ENCODE measurements at places on chromosomes 3 and 15. TPM values are rescaled to one million over a fixed set of nuclear protein-coding genes. Genes with fewer than 3 reads are reported as not detected.

DNA sequence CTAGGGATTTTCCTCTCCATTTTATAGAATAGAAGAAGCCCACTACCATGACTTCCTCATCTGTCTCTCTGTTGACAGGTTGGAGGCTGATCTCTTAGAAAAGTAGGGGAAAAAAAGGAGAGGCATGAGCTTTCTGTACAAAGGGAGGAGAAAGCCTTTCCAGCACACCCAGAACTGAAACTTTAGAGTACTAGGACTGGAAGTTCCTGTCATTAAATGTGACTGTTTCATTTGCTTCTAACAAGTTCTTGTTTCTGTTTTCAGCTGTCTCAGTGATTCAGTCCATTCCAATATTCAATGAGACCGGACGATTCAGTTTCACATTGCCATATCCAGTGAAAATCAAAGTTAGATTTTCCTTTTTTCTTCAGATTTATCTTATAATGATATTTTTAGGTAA, 39.0 kb downstream of the INTS14 start:
- no peak for DNase-seq

The IREB2 gene
- 103 TPM for total RNA-seq

The GP5 gene
- total RNA-seq = 0.31 TPM

The TRPM1 gene
- not detected for total RNA-seq

DNA sequence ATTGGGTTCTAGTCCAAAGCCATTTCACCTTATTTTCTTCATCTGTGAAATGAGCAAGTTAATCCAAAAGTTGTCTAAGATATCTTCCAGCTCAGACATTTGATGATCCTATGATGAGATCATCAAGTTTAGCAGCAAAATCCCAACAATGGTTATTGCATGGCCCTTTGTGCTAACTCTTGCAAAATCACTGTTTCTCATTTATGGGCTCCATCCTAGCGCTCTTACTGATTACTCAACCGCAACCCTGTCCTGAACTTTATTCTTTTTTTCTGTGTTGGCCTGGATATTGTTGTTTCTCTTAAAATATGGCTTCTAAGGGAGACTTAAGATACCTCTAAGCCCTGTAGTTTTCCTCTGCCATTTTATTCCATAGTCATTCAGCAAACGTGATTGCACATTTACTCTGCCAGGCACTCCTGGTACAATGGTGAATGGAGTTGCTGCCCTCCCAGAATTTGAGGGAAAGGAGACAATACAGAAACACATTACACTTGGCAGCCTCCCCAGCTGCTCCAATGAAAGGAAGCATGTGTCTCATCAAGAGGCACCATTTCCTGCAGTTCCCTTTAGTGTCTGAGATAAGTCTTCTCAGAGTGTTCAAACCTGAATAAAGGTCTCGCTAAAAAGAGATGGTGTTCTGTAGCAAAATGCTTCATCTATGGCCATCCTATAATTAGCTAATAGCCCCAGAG, 4.4 kb downstream of the GXYLT2 start:
- DNase-seq = no peak

DNA sequence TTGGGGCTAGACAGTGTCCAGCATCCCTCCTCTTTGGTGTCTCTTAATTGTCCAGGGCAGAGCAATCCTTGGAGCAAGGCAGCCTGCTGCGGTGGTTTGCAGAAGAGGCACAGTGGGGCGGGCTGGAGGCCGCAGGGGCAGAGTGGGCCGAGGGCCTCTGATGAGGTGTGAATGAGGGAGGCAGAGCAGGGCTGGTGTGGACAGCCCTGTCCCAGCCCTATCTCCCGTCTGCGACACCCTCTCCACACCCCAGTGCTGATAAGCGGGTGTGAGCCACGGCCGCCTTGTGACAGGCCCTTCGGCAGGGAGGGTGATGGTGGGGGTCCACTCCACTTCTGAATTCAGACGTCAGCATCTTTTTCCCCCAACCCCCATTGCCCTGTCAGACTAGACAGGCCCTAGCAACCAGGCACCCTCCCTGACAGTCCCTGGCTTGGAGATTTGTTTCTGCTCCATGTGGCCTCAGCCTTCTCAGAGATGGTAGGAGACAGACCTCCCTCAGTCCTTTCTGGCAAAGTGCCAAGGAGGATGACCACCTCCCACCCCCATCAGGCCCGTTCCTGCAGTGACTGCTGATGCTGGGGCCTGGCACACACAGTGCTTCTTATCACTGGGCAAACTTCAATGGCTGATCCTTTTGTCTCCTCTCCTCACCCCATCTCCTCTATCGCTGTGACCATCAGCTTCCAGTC, 37.3 kb downstream of the EXOG start:
- no peak for DNase-seq

- DNase-seq = no peak
Observed at GRCh38 chr3:46915297-46915822, 37.8 kb downstream of the PTH1R start.

DNA sequence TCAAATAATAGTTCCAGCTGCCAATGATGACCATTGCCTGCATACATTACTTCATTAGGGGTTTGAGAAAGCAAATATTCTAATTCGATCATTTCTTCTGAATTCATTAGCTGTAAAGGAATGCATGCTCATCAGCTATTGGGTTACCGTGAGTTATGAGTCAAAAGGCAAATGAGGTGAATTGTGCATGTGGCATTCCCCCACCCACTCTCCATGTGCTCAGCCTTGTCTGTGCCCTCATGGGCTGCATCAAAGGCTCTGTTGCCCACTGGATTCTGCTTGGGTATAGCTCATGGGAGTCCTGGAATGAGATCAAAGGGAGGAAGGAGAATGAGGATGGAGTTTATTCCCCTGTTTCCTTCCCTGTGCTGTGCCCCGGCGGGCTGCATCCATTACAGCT, 99.3 kb upstream of the CHRNA7 start:
- no peak for DNase-seq

The ISL2 gene
- total RNA-seq = 1.3 TPM

The CSPG4 gene
- total RNA-seq = not detected

- DNase-seq = no peak
Observed at GRCh38 chr3:108146139-108146538, 55.3 kb upstream of the CD47 start.

The CFAP100 gene
- not detected for total RNA-seq

GRCh38 chr3:152835601-152836102, 721 bp downstream of the P2RY1 start:
- DNase-seq = no peak

The EHHADH gene
- total RNA-seq = 1.8 TPM

- DNase-seq = no peak
Observed at GRCh38 chr3:52915294-52915693, 17.9 kb upstream of the STIMATE start.

DNA sequence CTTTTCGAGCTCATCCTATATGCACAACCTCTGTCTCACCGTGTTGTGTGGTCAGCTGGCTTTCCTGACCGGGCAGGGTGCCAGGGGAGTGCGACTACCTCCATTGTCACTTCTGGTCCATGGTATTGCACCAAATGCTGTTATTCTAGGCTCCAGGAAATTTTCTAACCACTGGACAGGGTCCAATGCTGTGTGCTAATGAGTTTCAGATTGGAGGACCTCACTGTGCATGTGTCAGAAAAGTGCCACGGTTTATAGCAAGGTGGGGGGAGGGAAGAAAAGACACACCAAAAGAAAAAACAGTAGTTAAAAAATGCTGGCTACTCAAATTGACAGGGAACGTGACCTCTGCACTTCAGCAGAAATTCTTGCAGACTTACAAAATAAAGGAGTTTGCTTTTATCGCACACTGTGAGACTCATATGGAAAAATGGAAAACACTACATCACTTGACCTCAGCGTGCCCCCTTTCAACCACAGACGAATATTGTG, 480.1 kb downstream of the FOXP1 start:
- DNase-seq = no peak

The MKRN2OS gene
- total RNA-seq = not detected

- no peak for DNase-seq
Observed at GRCh38 chr3:106819440-106819839, 557.8 kb upstream of the CCDC54 start.

DNA sequence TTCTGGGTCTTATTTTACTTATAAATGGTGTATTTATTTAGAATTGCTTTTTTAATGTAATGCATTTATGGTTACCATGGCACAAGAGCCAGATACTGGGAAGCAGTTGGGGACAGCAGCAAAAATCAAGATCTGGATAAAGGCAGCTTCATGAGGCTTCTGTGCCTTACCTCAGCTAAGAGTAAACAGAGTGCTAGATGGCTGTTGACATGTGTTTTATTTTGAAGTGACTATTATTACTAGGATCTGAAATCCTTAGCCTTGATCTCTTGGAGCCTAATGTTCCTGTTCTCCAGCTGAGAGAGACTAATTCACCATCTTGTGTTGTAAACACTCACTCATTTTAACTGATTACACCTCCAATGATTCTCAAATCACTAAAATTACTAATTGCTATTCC, 317.8 kb downstream of the LPP start:
- DNase-seq = no peak

- DNase-seq = no peak
Observed at GRCh38 chr15:80581976-80582375, 113.1 kb upstream of the ABHD17C start.

DNA sequence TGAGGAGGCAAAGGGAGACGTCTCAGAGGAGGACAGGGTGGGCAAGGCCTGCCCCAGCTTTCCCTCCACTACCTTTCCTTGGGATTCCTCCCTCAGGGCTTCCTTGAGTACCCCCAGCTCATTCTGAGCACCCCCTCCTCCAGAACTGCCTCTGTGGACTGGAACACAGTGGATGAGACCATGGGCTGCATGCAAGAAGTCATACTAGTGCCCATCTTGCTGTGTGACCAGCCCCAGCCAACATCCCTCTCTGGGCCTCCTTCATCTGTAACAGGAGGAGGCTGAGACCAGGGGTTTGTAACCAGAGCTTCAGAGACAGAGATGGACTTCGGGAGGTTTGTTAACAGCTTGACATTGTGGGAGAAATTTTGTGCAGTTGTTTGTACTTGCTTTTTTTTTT, 25.6 kb downstream of the FEM1B start:
- DNase-seq = no peak

DNA sequence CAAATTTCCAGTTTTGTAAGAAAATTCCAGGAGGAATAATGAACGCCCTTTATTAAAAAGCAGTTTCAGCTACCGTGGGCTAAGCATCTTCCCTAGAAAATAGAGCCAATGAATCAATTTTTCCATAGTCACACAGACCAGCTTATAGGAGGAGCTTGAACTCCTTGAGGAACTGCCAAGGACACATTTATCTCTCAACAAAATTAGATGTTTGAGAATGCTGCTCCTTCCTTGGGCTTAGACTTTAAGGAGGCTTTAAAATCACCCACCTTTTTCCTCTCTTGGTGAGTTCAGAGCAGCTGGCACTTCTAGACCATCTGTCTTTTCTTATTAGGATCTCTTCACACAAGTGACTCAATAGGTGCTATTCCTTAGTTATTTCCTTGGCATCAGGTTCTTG, 588.0 kb downstream of the SQOR start:
- no peak for DNase-seq

DNA sequence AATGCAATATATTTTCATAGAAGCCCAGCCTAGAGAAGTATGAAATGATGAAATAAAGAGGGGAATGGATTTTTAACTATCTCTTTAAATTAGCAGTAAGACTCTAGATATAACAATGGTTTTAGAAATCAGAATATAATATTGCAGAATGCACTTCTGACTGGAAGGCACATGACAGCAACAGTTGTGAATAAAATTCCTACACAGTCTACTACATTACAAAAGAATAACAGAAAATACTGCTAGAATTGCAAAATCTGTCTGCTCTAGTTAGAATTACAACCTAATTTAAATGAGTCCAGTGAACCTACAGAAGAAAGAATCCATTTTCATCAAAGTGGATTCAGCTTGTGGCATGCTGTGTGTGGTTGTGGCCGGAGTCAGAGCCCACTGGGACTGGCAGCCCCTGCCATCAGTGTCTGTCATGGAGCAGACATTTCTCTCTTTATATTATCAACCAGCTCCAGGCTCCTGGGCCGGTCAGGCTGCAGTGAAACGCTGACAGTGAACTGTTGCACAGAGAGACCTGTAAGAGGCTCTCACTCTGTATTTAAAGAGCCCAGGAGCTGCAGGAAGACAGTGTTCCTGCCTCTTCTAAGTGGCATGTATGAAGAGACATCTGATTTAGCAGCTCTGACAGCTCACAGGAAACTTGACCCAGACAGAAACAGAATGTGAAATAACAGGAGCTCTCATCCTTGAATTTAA, 1523.8 kb upstream of the CADM2 start:
- DNase-seq = no peak

GRCh38 chr3:149623824-149624223, 34.0 kb downstream of the WWTR1 start:
- DNase-seq = no peak

GRCh38 chr3:11632966-11633365, 10.7 kb downstream of the VGLL4 start:
- DNase-seq = no peak

DNA sequence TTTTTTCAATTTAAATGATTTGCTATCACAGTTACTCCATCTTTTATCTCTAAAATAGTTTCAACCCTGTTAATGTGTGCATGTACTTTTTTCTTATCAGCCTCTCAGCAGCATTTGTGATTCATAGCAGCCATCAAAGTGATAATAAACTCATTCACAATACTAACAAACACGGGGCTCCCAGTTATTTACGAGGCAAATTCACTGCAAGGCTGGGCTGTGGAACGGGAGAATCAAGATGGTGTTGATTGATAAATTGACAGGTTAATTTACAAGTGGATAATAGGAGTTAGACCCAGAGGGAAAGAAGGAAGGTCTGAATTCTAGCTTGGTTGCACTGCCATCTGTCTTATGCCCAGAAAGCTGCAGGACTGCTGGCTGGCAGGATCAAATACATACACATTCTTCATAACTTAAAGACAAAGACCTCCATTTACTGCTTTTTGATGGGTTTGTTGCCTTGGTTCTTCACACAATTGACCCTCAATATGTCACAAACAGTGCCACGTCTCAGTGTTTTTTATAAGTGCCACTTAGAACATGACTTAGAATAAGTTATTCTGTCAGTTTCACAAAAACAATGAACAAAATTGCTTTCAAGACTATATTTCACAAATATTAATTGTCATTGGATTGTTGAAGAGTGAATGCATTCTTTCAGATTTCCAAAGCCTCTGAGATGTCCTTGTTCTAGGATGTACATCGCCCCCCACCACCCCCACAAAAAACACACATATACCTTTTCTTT, 562.8 kb downstream of the NR2F2 start:
- DNase-seq = no peak

The FSIP1 gene
- 0.26 TPM for total RNA-seq

GRCh38 chr3:58608648-58609047, 31.5 kb upstream of the FAM107A start:
- DNase-seq = no peak
